Natural killer cell (primary cell): ENCODE measurements at places on chromosomes 12 and 14. TPM values are rescaled to one million over a fixed set of nuclear protein-coding genes. Genes with fewer than 3 reads are reported as not detected.

Gene LRIG3
- total RNA-seq = not detected

DNA sequence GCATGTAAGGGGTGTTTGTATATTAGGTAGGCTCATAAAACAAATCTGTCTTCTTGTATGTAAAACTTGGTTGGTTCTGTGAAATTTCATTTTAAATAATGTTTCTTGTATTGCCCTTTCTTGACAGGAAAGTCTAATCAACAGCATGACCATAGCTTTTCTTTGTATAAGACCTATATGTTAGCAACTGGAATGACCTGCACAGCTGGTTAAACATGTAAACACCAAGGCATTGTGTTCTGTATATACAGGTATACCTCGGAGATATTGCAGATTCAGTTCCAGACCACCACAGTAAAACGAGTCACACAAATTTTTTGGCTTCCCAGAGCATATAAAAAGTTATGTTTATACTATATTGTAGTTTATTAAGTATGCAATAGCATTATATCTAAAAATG, 183.6 kb downstream of the ERC1 start:
- no peak for DNase-seq

- no peak for DNase-seq
Measured at GRCh38 chr14:34103176-34103575, 152.3 kb upstream of the EGLN3 start.

Gene BMAL2
- total RNA-seq = 0.33 TPM

DNA sequence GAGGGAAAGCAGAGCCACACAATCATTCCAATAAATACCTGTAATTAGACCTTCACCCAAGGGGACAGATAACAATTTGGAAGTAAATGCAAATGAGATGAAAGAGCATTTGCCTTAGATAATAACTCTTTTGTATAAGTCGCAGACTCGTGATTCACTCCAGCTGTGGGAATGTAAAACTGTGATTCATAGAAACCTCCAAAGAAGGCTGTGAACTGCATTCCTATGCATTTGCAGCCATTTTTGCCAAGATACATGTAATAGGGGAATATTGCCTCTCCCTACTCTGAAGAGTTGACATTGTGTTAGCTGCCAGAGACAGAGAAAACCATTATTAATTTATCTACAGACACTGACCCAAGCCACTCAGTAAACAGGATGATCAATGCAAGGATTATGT, 181.9 kb upstream of the ARHGAP5 start:
- no peak for DNase-seq
